ENCODE measurements at places on chromosomes 5 and 9.

DNA sequence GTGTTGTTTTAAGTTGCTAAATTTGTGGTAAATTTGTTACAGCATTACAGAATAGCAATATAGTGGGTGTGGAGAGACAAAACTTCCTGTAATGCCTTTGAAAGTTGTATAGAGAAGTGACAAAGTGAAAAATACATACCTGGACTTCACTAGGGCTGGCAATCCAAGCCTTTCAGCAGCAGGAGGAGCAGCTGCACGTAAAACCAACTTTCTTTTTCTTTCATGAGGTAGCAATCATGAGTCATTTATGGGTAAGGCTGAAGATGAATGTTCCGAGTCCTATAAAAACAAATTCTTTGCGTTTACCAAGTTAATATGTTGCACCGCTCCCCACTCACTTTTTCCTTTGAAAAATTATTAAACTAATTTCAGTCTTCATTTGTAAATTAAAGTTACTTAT lies 1138.2 kb downstream of the TAF11L14 start:
- DNase-seq: no peak

DNA sequence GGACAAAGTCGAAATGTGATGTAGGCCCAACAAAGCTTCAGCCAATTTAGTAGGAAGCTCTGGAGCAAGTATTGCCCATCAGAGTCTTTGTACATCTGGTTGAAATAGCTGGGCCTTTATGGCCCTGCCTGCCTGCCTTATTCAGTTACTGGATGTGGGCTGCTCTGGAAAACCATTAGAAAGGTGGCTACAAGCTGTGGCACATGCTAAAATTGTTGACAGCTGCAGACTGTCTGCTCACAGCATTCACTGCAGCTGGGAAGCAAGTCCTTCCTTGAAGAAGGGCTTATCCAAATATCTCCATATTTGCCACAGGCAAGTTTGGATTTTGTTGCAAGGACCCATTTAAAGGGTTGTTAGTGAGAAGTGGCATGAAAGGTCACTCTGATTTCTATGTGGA lies 24.4 kb downstream of the SMIM15 start:
- DNase-seq: no peak

- no peak for DNase-seq
Measured at GRCh38 chr5:26259081-26259480, 779.3 kb downstream of the CDH9 start.

DNA sequence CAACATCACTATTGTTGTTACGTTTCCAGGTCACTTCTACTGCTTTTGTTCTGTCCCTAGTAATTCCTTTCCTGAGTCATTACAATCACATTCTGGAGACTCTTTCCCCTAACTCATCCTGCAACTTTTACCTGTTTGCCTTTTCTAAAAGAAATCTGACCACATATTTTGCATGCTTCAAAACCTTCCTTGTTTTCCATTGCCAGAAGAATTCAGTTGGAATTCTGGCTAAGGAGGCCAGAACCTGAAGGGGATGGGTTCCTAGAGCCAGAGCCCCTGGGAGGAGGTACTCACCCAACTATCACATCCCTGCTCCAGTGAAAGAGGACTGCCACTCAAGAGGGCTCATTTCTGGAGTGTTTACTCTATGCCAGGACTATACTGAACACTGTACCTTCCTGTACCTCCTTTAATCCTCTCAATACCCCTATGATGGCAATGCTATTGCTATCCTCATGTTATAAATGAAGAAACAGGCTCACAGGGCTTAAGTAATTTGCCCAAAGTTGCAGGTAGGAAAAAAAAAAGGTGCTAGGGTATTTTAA lies 42.8 kb upstream of the MAST4 start:
- DNase-seq: no peak

DNA sequence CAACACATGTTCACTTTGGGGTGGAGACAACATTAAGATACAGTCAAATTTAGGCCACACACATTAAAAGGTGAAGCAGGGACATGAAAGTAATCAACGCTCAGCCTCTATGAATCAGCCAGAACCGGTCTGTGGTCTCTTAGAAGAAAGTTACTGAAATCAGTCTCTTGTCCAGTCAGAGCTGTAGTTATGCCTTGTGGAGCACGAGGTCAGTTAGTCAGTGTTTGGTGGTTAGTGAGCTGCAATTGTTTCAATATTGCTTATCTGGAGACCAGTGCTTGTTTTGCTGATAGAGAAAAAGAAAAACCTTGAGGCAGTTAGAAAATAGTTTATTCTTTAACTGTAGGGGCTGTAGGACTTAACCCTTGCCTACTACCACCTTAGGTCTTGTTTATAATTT lies 157.8 kb upstream of the RASEF start:
- peak; percentile 20 for DNase-seq
